Urinary bladder (tissue), 4 donors: ENCODE measurements at places on chromosomes 2 and 18.

- no peak for DNase-seq
Observed at GRCh38 chr2:112001136-112001715, 53.8 kb upstream of the TMEM87B start.

- DNase-seq: no peak
Observed at GRCh38 chr18:31061945-31062344, 19.4 kb upstream of the DSC3 start.

DNA sequence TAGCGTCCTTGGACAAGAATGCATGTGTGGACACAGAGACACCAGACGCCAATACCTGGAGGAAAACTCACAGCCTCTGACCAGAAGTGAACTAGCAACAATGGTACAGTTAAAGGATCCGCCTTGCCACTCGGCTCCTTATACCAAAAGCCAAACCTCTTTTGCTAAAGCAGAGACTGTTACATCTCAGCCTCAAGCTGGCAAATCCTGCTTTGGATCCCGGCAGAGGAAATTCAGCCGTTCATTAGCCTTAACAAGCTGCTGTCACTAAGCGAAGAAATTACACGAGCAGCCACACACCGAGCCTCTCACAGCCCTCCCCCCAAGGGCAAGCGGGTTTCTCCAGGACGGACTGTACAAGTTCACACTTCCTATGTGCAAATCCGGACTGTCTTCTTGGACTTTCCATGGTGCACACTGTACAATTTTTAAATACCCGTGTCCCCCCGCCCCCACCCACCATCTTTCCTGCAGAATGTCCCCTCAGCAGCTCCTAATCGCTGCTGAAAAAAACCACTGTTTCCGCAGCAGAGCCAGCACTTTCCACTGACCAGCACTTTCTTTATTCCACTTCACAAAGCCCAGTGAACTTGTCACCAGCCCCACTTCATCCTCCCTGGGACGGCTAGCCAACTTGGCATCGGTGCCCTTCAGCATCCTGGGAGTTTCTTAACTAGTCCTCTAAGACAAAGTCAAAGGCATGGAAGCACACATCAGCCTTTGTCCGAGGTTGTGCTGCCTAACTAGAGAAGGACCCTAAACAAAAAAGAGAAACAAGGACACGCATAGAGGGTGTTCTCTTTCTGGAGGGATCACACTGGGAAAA, 1.5 kb downstream of the KLF7 start:
- peak; percentile 32 for DNase-seq

GRCh38 chr2:227386630-227387029, 1.1 kb downstream of the SCYGR1 start:
- DNase-seq: no peak

GRCh38 chr18:11247381-11247970, 98.1 kb upstream of the PIEZO2 start:
- DNase-seq: no peak

GRCh38 chr2:140905083-140905781, 1225.6 kb downstream of the LRP1B start:
- no peak for DNase-seq

DNA sequence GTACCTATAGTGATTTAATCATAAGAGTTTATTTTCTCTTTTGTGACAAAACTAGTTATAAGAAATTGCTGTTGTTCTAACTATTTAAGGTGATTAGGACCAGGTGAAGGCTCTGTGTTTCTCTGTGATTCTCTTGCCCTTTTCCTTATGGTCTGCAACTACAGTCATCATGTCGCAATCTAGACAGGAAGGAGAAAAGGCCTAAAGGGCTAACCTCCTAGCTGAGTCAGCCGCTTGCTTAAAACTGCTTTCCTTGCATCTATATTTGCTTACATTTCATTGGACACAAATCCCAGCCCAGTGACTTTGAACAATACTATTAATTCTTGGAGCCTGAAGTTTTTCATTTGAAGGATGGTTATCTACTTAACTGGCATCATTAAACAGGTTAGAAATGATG, 93.1 kb downstream of the PIK3C3 start:
- no peak for DNase-seq
